ENCODE measurements at places on chromosomes 6 and 20.

DNA sequence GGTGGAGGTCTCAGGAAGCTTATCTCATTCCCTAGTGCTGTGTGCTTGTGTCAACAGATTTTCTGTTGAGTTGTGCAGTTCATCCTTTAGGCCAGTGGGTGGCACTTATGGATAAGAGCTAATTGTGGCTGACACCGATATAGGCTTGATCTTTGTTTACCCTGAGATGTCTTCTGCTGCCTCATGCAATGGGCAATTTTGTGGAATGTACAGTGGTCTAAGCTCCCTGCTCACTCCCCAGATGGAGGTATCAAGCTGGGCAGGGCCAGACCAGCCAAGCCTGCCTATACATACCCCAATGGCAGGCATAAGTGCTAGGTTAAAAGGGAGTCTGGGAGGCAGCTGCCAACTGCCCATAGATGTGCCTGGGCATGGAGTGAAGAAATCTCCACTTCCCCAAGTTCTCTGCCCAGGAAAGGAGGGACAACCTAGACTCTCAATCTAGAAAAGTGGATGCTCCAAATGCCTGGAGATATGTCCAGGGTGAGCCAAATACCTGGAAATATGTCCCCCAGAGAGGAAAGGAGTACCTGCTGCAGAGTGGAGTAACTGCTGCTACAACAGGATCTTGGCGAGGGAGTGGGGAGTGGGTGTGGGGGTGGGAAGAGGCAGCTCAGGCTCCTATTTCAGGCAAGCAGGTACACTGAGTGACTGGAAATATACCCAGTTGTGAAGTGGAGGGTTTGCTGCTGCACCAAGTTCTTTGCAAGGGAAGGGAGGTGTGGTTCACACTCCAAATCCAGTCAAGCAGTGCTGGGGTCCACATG is 53.2 kb upstream of the ARG1 start:
- peak; percentile 69 for DNase-seq

- DNase-seq, result no peak
These were observed 191.8 kb downstream of the KIF16B start for GRCh38 chr20:16381444-16381843.

GRCh38 chr6:147614501-147614900 is 106.0 kb downstream of the SAMD5 start:
- no peak for DNase-seq

- DNase-seq, result no peak
These were observed 3.0 kb upstream of the SYCP2 start for GRCh38 chr20:59936409-59936808.

DNA sequence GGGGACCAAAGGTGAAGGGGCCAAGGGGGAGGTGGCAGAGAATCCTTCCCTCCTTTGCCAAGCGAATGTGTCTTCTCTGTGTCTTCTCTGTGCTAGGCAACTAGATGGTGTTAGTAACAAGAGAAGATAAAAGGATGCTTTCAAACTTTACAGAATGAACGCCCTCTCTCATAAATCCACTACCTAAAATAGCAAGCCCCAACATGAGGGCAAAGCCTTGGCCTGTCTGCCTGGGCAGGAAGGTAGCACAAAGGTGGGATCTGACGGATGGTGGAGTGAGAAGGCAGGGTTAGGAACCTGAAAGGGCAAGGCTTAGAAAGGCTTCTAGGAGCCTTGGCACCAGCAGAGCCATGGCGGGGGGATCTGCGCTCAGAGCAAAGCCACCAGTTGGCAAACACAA is 13.6 kb upstream of the TGM3 start:
- DNase-seq, result no peak

DNA sequence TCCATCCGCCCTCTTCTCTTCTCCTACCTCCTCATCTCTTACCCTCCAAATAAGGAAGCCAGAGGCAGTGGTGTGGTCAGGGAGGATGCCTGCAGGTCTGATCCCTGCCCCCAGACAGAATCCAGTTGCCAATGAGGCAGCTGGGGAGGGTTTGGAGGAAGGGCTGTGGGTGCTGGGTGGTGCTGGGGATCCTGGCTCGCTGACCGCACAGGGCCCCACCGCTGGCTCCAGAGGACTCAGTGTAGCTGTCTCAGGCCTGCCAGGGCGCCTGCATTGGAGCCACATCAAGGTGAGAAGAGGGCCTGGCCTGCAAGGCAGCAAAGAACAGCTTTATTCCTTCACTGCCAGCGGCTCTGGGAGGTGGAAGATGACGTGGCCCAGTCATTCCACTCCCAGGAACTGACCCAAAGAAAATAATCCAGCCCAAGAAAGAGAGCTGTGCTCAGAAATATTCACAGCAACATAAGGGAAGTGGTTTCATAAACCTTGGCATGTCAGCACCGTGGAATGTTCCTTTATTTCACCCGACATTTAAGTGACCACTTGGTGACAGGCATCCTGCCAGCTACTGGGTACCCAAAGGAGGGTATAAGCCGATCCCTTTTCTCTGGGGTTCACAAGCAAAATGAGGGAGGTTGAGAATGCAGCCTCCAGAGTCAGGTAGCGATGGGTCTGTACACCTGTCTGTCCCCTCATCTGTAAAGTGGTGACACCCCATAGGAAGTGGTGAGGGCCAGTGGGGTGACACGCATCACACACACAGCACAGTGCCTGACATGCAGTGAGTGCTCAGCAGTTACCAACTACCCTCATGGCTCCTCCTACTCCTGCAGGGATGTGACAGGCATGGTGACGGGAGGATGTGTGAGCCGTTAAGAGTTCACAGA is 125.1 kb downstream of the SNX5 start:
- peak; percentile 94 for DNase-seq

GRCh38 chr6:3697609-3698008 is 53.9 kb downstream of the PXDC1 start:
- peak; percentile 65 for DNase-seq

GRCh38 chr6:158817728-158818580 is 1.2 kb downstream of the EZR start:
- DNase-seq, result peak; percentile 89

DNA sequence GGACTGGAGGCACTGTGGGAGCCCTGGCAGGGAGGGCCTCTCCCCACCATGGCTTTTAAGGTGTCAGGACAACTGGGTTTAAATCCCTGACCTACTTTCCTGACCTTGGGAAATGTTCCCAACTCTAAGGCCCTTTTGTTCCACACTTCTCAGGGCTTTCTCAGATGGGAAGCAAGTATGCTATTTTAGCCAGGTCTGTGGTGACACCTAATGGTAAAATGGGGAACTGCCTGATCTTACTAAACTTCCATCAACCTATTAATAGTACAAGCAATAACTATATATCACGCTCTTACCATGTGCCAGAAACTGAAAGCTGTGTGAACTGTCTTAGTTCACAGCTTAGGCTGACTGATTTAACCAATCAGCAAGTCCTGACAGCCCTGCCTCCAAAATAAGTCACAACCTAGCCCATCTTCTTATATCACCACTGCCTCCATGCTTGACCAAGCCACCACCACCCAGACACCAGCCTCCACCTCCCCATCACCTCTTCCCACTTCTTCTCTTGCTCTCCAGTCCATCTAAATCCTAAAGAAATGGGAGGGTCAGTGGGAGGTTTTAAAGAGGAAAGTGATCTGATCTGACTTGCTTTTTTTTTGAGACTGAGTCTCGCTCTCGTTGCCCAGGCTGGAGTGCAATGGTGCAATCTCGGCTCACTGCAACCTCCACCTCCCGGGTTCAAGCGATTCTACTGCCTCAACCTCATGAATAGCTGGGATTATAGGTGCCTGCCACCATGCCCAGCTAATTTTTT is 6.9 kb upstream of the BLCAP start:
- DNase-seq, result peak; percentile 87

DNA sequence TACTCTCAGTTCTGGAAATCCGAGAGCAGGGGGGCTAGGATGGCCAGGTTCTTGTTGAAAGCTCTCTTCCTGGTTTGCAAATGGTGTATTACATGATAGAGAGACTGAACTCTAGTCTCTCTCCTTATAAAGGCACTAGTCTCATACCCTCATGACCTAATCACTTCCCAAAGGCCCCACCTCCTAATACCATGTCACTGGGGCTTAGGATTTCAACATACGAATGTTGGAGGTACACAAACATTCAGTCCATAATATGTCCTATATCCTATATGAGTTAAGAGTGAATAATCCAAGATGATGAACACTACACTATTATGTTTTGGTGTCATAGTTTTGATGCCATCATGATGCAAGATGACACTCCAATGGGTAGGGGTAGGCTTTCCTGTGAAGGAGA is 20.0 kb upstream of the TXLNB start:
- DNase-seq, result no peak

DNA sequence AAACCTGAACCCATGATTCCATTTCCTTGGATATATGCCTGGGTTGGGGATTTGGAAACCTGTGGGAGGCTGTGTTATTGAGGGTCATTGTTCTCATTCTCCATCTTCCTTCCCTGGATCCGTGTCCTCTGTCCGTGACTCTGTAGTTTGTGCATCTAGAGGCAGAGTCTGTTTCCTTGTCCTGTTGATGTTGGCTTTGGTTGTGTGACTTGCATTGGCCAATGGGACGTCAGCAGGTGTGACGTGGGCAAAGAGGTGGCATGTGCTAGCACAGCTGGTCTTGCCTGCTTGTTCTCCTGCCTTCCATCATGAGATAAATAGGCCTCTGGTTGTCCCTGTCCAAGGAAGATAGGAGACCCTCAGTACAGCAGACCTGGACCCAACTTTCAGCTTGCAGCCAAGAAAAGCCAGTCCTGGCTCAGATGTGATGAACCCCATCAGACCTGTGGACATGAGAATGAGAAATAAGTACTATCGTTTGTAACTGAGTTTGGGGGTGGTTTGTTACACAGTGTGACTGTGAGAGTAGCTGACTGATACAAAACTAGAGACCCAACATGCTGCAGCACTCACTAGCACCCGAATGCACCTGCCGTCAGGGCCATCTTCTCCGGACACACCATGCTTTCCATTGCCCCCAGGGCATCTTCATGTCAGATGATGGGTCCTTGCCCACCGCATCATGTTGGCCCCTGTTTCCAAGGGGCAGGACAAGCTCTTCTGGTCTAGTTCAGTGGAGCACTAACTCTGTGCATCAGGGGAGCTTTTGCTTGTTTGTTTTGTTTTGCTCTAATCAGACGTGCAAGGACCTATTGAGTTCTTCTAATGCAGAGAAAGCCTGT is 195.3 kb upstream of the SULF2 start:
- no peak for DNase-seq

DNA sequence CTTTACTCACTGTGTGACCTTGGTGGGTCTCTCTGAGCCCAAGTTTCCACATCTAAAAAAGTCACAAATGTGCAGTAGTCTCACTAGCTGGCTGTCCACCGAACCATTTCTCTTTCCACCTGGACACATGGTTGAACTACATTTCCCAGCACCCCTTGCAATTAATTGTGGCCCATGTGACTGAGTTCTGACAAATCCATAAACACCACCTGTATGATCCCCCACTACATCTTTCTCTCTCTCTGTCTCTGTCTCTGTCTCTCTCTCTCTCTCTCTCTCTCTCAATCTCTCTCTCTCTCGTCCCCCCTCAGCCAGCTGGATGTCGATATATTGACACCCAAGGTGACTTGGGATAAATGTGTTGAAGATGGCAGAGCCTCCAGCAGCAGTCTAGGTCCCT is 42.8 kb downstream of the SNHG17 start:
- peak; percentile 9 for DNase-seq

GRCh38 chr6:64679416-64679815 is 1027.6 kb downstream of the EYS start:
- no peak for DNase-seq

DNA sequence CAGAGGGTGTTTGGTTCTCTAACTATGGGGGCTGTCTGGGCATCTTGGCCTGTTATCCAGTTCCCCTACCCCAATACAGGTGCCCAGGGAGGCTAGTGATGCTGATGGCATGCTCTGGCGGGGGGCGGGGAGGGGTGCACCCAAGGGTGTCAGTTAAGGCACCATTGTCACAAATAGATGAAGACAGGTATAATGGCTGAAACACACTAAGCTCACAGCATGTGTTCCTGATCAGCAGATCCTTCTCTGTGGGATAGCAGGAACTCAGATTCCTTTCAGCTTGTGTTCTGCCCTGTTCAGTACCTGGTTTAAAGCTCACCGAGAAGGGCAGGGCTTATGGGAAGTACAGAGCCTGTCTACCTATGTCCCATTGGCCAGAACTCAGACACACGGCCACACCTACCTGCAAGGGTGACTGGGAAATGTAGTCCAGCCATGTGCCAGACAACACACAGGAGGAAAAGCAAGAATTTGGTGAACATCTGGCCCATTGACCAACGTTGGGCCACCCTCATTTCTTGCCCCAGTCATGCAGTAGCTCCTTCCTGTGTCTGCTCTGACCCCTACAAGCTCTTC is 3.4 kb upstream of the RSPO4 start:
- peak; percentile 26 for DNase-seq

DNA sequence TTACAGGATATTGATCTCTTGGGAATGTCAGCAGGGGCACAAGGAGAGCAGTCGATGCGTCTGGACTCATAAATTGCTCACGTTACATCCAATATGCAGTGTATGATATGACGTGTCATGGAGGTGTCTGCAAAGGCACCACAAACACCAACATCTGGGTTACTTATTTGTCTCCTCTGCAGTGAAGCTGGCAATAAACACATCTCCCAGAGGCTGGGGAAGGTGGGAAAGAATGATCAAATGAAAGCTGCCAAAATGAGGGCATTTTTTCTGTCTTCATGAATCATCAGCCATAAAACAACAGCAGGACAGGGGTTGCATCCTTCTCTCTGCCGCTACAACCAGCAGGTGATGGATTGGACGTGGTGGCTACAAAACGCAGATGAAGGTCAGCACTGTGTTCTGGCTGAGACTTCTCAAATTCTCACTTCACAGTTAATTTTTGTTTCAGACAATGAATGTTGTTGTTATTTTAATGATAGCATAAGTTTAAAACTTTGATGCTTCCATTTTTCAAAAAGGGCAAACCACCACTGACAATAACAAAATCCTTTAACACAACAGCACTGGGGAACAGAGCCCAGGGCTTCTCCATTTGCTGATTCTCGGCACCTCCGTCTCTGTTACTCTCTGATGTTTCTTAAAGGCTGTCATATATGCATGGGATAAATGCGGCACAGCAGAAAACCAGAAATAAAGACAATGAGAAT is 47.5 kb downstream of the ERMARD start:
- no peak for DNase-seq

DNA sequence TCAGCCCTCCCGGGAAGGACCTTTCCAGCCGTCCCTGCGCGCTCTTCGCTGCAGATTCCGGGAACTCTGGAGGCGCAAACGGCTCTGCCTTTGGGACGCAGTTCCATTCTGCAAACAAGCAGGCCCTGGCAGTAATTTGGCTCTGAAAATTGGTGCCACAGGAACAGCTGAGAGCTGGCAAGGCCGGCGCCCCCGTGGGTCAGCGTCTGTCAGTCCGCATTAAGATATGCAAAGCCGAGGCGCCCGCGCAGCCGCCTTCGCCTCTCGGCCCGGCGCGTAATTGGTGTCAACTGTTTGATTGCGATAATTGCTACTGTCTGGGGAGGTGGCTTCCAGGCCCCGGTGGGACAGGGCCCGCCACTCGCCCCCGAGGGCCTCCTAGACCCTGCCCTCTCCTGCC is 73.6 kb downstream of the NCR2 start:
- DNase-seq, result no peak

GRCh38 chr20:17043323-17043722 is 183.5 kb upstream of the PCSK2 start:
- DNase-seq, result no peak

- DNase-seq, result peak; percentile 69
These were observed 198.0 kb downstream of the RNF144B start for GRCh38 chr6:18585032-18585573.
